NCI-H774 (cell line): ENCODE measurements at places on chromosomes 7 and 10.
A peak's percentile ranks its signal among the peaks of the same experiment; 100 is the strongest.

DNA sequence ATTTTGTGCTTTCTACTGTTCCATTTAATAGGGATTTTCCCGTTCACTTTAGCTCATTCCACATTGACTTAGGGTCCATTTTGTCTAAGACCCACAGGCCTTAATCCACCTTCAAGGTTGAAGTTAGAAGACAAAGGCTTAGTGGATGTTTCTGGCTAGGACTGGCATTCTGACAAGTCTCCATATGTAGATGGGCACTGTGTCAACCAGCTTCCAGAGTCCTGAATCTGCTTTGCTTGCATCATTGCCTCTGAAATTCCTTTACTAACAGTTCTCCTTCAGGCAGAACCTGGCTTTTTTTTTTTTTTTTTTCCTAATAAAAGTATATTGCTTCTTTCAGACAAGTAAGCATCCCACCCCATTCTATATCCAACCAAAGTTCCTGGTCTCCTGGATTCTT is 69.6 kb upstream of the PDCD4 start:
- no peak for DNase-seq

DNA sequence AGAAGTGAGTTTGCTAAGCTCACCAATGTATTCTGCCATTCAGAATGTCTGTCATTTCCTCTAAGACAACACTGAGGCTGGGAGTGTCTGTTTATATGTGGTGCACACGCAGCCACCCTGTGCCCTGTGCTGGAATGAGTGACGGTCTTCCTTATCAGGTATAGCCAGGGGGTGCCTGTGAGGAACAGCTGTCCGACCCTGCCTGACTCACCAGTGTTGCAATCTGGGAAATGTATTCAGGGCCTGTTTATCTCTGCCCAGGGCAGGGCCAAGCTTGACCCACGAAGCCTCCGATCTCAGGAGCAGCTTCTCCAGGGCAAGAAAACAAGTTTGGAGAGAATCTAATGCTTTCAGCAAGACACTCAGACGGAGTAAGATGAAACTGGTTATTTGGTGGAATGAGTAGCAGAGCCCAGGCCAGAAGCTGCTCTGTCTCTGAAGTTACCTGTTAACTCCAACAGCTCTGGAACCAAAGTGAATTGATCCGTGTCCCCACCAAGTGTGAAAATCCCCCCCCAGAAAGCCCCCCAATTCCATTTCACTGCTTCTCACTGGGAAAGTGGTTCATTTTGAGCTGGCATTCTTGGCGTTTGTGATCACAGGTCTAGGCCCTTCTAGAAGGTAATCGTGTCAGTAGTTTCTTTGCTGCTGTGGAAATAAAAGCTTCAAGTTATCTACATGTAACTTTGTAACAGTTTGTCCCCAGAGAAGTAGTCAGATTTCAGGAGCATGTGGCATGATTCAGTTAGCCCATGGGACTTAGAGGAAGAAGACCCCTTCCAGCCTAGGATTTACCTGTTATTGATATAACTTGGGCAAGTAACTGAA is 6.1 kb upstream of the UBE2H start:
- no peak for DNase-seq

- no peak for DNase-seq
These were observed 24.3 kb downstream of the FAM20C start for GRCh38 chr7:216360-217300.

GRCh38 chr10:112332022-112332421 is 41.9 kb upstream of the ACSL5 start:
- DNase-seq: no peak

DNA sequence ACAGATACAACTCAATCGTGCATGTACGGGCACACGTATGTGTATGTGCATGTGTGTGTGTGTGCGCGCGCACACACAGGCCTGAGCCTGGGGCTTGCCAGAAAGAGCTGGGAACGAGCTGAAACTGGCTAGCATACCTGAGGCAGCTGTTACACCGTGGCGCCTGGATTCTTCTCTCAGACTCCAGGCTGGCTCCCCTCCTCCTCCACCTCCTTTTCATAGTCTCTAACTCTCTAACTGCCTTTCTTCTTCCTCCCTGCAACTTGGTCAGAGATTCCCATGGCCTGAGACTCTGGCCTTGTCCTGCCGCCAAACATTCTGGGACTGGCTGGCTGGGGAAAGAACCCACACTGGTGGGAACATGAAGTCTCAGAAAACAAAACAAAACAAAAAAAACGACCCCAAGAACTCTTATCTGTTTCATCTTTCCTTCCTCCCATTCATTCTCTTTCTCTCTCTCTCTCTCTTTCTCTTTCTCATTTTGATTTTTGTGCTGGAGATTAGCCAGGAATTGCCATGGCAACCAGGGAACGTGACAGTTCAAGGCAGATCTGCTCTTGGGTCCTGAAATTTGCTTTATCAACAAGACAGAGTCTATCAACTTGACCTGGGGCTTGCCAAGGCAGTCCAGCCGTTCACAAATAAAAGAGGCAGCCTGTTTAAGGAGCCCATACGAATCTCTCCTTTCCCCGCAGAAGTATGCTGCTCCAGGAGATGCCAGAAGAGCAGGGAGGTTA is 76.8 kb upstream of the SEM1 start:
- peak; percentile 56 for DNase-seq

DNA sequence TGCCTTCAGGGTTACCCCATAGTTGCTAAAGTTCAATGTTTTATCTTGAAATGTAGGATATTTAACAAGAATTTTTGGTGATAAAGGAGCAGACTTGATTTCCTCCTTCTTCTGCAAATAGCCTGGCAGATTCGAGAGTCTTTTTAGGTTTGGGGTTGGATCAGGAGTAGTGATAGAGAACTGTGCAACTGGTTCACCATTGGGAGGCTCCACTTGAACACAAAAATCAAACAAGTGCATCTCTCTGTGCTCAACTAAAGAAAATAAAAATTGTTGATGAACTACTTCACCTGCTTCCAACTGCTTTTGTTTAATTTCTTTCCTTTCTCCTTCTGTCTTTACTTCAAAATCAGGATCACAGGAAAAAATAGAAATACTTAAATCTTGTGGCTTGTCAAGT is 58.5 kb downstream of the MACC1 start:
- DNase-seq: no peak

GRCh38 chr10:52276986-52277385 is 37.1 kb upstream of the DKK1 start:
- DNase-seq: no peak

DNA sequence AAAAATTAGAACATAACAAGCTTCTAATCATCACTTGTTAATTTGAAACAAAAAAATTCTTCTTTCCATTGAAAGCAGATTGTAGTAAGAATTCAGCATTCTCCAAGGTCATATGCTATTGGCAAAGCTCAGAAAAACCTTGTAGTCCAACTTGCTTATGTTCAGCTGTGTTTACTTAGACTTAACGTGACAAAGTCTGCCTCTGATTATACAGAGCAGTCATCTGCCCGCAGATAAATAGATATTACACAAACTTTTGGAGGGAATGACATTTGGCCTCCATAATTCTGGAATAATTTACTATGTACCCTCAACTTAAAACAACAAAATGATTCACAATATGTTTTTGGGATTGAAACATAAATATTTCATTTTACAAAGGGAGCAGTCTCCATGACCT is 45.8 kb downstream of the MKX start:
- no peak for DNase-seq

GRCh38 chr10:7007600-7008190 is 403.1 kb downstream of the SFMBT2 start:
- no peak for DNase-seq

GRCh38 chr7:44969049-44969700 is 9.6 kb downstream of the MYO1G start:
- no peak for DNase-seq

DNA sequence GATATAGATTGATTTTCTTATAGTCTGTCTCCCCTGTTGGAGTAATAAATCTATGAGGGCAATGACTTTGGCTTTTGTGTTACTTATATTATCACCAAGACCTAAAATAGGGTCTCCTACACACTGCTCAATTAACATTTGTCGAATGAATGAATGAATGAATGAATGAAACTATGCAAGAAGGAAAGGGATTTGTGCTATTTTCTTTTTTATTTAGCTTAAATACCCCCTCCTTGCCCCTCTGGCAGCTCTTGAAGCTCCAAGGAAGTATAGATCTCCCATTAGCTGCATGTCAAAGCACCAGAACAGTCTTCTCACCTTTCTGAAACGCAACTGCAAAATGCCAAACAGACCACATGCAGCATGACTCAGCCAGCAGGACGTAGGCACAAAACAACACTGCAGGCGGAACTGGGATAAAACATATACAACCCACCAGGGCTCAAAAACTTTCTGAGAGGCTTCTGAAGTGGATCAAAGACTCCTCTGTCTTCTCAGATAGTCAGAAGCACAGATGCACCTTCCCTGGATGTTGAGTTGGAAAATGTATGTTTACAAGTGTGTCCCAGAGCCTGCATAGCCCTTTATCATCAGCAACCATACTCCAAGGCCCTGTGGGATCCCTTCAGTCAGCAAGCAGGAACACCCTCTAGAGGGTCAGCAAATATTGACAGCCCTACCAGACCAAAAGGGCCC is 187.8 kb downstream of the NPSR1 start:
- DNase-seq: peak; percentile 19

DNA sequence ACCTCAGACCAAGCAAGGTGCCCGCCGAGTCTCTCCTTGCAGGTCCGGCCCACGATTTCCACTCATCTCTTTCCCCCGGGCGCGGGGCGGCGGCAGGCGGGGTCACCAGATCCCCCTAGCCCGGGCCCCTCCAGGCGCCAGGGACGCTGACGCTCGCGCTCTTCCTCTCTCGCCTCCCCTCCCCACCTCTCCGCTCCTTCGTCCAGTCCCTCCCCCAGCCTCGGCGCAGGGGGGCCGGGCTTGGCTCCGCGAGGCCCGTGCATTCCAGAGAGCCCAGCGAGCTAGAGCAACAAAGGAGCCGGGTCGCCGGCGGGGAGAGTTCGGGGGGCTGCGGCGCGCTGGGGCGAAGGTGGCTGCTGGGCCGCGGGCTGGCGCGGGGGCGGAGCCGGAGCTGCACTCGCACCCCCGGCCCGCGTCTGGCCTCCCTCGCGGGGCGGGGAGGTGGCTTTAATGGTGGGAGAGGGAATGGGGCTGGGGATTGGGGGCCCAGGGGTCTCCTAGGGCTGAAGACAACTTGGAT is at the start of gene SMO:
SMO (plus strand) TSS at position 262 of the 520 bp plus-strand sequence. CDS start 519 bp downstream, outside the sequence.
- DNase-seq: no peak
